Right lung (tissue), 10 donors: ENCODE measurements at places on chromosomes 6 and 20. TPM values are rescaled to one million over a fixed set of nuclear protein-coding genes. Genes with fewer than 3 reads are reported as not detected.

The GPLD1 gene
- polyA plus RNA-seq: 2.2 TPM

The PRDM13 gene
- not detected for polyA plus RNA-seq

The GLO1 gene
- polyA plus RNA-seq: 133 TPM

DNA sequence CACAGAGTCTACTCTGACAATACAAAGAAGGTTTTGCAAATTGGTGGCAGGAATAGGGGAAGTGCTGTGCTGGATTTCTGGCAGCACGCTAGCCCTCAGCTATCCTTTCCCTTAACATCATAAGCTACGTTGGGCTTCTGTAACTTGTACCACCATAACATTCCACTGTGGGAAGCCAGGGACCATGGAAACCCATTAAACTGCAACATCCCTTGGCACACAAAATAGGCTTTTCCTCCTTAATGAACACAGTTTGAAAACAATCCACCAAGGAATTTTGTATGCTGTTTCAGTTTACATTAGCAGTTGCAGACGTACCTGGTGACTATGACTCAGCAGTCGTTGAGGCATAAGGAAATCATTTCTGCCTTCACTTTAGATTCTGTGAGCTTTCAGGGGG is 203.9 kb upstream of the RAB32 start:
- DNase-seq: no peak
